Lower lobe of right lung (tissue), 2 donors: ENCODE measurements at places on chromosomes 3 and 15.

DNA sequence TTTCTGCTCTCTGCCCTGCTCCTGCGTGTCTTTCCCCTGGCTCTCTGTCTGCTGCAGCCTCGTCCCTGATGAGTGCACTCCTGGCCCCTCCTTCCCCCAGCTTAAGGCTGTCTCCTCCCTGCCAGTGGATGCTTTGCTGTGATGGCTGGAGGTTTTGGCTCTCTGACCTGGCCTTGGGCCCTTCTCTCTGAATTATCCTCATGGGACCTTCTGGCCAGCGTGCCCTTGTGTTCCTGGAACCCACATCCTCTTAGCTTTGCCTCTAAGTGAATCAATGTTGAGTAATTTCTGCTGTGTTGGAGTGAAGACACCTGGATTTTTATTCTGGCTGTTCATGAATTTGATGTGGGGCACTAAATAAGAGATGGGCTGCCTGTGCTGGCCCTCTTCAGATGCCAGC lies 9.8 kb upstream of the TNFAIP8L3 start:
- no peak for DNase-seq
- H3K27ac ChIP-seq = peak overlapping the region; percentile 66
- H3K4me3 ChIP-seq = peak overlapping the region; percentile 20
- H3K27me3 ChIP-seq = no peaks in the 10 kb centered on the region
- peaks cover 6% of the 10 kb centered on the region for H3K4me1 ChIP-seq
- no peaks in the 10 kb centered on the region for H3K36me3 ChIP-seq

DNA sequence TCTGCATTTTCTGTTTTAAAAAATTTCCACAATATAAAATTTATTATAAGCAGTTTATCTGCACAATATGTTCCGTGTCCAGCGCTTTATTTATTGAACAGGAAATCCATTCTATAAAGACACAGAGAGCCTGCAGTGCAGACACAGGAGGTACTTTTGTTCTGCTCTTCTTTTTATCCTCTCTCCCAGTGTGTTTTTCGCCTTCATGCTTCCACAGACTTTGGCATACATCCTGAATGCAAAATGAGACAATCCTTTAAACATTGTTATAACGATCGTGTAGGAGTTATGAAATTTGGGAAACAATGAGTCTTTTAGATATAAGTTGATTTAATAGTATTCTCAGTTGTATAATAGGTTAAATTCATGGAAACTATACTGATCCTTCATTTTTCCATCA lies 749.2 kb downstream of the NAALADL2 start:
- DNase-seq = no peak
- H3K4me3 ChIP-seq = no peak overlapping the region
- H3K27me3 ChIP-seq = no peaks in the 10 kb centered on the region
- no peaks in the 10 kb centered on the region for H3K36me3 ChIP-seq
- H3K4me1 ChIP-seq = no peaks in the 10 kb centered on the region
- H3K27ac ChIP-seq = no peak overlapping the region

- no peak overlapping the region for H3K4me3 ChIP-seq
- peaks cover 26% of the 10 kb centered on the region for H3K4me1 ChIP-seq
- peaks cover 90% of the 10 kb centered on the region for H3K36me3 ChIP-seq
- peak overlapping the region; percentile 73 for H3K27ac ChIP-seq
Measured at GRCh38 chr3:49333091-49333490, 6.8 kb downstream of the USP4 start.

DNA sequence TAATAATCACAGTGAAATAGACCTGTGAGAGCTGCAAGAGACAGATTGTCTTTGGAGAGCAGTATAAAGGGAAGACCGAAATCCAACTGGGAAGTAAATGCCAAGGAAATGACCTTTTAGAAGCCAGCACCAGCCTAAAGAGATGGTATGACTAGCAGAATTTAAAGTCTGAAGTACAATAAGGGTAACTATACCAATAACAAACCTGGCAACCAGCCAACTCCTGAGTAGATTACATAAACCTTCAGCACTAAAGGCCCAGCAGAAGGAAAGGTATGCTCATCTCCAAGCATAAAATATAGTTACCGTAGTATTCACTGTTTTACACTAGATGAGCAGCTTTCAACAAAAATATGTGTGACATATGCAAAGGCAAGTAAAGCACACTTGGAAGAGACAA lies 155.1 kb upstream of the SATB1 start:
- H3K4me3 ChIP-seq = no peak overlapping the region
- H3K27ac ChIP-seq = no peak overlapping the region
- no peaks in the 10 kb centered on the region for H3K4me1 ChIP-seq
- no peak for DNase-seq
- H3K27me3 ChIP-seq = no peaks in the 10 kb centered on the region
- H3K36me3 ChIP-seq = no peaks in the 10 kb centered on the region

DNA sequence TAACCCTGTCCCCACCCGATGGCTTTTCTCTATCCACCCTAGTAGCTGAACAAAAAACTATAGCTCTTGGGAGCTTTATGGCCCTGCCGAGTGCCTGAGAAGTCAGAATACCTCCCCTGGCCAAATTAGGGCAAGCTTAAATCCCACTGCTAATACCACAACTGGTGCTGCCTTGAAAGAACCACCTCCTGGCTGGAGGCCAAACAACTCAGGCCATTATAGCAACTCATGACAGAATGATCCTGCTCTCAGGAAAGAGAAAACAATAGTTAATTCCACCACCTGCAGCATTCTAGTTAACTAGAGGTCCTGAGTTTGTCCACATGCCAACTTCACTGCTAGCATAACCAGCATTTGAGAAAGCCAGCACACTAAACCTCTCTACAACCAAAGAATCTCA lies 123.2 kb downstream of the RTP4 start:
- H3K27ac ChIP-seq = no peak overlapping the region
- no peak for DNase-seq
- no peaks in the 10 kb centered on the region for H3K36me3 ChIP-seq

GRCh38 chr3:65927576-65927975 lies 111.1 kb downstream of the MAGI1 start:
- H3K27ac ChIP-seq = no peak overlapping the region
- H3K27me3 ChIP-seq = no peaks in the 10 kb centered on the region
- no peak for DNase-seq
- H3K36me3 ChIP-seq = no peaks in the 10 kb centered on the region
- H3K4me1 ChIP-seq = peaks cover 8% of the 10 kb centered on the region

DNA sequence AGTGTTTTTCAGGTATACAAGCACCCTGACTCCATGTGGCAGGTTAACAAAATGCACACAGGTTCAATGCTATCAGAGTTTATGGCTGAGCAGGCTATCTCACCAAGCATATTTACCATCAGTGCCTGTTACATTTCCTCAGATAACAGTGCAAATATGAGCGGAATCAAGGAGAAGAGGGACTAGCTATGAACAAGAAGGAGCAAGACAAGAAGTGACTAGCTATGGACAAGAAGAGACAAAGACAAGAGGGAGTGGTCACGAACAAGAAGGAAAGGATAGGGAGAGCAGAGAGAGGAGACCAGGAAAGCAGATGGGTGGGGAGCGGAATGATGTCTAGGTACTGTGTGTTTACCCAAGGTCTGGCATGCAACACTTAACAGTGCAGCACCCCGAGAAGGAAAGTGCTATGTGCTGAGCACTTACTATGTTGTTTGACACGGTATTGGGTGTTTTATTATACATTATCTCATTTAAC lies 8.6 kb downstream of the ILDR1 start:
- no peaks in the 10 kb centered on the region for H3K4me1 ChIP-seq
- no peaks in the 10 kb centered on the region for H3K36me3 ChIP-seq
- no peak overlapping the region for H3K27ac ChIP-seq
- H3K27me3 ChIP-seq = no peaks in the 10 kb centered on the region
- DNase-seq = no peak
- no peak overlapping the region for H3K4me3 ChIP-seq
